ENCODE measurements at places on chromosomes 16 and 17.

GRCh38 chr17:10058921-10059683 is 139.3 kb downstream of the GAS7 start:
- no peak for DNase-seq

DNA sequence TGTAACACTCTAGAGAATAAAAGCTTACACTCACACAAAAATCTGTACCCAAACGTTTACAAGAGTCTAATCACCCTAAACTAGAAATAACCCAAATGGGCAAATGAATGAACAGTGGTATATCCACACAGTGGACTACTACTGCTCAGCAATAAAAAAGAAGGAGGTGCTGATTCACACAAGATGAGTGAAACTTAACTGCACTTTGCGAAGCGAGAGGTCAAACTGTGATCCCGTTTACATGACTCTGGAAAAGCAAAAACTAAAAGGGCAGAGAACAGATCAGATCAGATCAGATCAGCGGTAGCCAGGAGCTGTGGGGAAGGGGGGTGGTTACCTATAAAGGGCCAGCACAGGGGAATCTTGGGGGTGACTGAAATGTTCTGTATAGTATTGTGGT is 113.4 kb downstream of the TRIM37 start:
- no peak for DNase-seq

DNA sequence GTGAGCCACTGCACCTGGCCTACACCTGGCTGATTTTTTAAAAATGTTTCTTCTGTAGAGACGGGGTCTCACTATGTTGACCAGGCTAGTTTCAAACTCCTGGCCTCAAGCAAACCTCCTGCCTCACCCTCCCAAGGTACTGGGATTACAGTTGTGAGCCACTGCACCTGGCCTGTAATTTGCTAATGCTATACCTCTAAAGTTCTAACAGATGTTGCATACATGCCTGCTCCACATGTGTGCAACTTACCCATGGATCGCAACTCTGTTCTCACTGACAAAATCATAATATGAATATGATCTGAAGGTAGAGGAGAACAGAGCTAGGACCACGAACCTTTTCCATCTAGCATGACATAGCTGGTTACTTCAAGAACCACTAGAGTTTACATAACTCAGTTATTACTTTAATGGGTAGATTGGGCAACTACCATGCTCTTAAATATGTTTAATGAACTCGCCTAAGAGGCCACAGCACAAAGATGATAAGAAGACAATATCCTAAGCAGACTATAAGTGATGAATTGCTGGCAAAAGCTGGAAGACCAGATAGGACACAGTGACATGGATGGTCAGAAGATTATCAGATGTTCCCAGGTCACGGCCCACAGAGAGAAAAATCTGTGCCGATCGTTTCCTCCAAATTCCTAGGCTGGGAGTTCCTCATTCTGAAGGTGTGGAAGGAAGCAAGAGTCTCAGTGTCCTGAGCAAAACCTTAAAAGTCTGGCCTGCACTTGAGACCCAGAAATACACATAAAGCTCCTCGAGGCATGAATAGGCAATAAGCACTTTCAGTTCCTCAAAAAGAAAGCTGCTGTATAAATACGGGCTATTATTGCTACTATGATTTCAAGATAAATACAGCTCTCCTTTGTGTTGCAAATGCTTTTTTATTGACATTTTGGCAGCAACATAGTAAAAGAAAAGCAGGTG is 53.6 kb upstream of the ICAM2 start:
- DNase-seq = peak; percentile 10

GRCh38 chr17:12964162-12964561 is 53.7 kb downstream of the ELAC2 start:
- DNase-seq = no peak

- no peak for DNase-seq
Measured at GRCh38 chr16:86200722-86201121, 301.8 kb downstream of the IRF8 start.

- DNase-seq = no peak
Measured at GRCh38 chr16:69118994-69119393, 13.4 kb downstream of the CHTF8 start.

DNA sequence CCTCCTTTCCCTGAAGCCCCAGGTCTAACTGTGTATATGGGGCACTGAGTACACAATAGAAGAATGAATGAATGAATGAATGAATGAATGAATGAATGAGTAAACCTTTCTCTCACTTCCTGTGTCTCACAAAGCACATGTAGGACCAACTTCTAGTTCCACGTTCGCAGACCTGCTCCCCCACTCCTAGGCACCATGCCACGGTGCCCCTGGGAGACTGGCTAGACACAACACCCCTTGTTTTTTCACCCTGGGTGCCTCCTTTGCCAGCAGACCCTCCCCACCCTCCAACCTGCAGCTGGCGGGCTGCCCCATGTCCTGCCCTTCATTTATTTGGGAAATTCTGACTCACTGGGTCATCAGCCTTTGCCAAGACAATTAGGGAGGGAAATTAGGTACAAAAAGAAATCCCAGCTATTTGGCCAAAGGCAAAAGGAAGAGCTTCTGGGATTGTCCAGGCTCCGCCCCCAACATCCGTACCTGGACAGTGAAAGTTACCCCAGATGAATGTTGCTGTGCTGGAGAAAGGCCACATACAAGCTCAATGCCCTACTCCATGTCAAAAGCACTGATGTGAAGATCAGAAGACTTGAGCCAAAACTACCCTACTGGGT is 7.7 kb downstream of the CES1 start:
- DNase-seq = no peak

GRCh38 chr17:11719856-11720255 is 121.6 kb downstream of the DNAH9 start:
- no peak for DNase-seq

- no peak for DNase-seq
Measured at GRCh38 chr17:60508384-60508980, 17.6 kb downstream of the APPBP2 start.

DNA sequence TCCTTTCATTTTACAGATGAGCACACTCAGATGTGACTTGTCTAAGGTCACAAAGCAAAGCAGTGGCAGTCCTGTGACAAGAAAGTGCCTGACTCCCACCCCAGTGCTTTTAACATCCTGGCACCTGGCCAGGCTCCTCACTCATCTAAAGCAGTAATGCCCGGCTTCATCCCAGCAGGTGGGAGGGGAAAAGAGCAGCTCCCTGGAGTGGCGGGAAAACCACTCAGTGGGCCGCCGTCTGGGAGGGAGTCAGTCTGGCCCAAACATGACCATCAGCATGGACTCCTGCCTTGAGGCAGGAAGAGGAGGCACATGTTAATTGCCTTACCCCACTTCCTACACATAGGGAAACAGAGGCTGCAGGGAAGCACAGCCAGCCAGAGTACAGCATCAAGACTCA is 2.6 kb downstream of the PCGF2 start:
- DNase-seq = peak; percentile 58

DNA sequence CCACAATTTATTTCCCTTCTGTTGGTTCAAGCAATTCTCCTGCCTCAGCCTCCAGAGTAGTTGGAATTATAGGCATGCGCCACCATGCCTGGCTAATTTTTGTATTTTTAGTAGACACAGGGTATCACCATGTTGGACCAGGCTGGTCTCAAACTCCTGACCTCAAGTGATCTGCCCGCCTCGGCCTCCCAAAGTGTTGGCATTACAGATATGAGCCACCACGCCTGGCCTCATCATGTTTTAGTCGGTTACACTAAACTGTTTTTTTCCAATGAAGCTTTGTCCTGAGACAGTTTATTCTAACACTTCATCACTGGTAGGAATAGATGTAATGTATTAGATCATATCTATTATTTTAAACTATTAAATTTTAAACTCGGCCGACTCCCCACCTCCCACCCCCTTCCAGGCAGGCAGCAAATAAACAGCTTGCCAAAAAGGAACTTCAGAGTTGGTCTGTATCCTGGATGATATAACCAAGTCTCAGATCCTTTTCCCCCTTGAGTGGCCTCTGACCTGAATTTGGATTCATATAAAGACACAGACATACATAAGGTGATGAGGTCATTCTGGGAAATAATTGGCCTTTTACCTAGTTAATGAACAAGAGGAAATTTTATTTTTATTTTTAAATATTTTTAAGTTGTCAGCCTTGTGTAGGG is 18.4 kb upstream of the CORO6 start:
- no peak for DNase-seq

- DNase-seq = no peak
Measured at GRCh38 chr17:65334406-65334805, 197.2 kb downstream of the RGS9 start.

GRCh38 chr17:81518785-81519283 is 6.2 kb upstream of the ACTG1 start:
- DNase-seq = peak; percentile 93

DNA sequence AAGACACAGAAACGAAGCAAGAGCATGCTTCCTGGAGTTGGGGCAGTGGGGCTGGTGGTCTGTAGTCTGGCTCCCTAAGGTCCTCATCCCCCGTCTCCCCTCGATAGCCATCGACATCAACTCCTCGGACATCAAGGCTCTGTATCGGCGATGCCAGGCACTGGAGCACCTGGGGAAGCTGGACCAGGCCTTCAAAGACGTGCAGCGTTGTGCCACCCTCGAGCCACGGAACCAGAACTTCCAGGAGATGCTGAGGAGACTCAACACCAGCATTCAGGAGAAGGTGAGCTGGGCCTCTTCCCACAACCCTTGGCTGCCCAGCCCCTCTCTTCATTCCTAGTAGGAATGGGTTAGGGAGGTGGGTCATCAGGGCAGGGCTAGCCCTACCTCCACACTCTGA is 2.3 kb downstream of the UNC45B start:
- no peak for DNase-seq

DNA sequence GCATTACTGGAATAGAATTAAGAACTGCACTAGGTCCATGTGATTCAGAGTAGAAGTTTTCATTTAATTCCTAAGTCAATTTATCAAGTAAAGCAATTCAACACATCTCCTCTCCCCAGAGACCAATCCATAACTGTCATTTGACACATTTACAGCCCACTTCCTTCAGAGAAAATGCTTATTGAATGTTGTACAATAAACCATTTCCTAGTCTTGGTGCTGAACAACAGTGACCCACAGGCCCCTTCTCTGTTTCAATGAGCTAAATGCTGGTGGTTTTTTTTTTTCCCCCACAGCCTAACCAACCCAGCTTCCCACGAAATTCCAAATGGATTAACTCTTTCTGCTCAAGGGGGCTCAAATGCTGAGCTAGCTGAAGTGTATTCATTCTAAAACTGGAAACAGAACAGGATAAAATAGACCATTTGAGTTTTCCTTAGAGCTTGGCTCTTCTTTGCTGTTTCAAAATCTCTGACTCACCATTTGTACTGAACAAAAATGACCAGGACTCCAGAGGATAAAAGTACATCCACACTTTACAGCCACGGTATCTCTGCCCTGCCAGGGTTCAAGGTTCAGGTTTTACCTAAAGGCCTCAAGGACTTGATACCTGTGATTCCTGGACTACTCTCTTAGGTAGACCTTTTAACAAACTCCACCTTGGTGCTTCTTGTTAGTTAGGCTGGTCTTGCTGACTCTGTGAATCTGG is 62.3 kb downstream of the TMEM100 start:
- no peak for DNase-seq

DNA sequence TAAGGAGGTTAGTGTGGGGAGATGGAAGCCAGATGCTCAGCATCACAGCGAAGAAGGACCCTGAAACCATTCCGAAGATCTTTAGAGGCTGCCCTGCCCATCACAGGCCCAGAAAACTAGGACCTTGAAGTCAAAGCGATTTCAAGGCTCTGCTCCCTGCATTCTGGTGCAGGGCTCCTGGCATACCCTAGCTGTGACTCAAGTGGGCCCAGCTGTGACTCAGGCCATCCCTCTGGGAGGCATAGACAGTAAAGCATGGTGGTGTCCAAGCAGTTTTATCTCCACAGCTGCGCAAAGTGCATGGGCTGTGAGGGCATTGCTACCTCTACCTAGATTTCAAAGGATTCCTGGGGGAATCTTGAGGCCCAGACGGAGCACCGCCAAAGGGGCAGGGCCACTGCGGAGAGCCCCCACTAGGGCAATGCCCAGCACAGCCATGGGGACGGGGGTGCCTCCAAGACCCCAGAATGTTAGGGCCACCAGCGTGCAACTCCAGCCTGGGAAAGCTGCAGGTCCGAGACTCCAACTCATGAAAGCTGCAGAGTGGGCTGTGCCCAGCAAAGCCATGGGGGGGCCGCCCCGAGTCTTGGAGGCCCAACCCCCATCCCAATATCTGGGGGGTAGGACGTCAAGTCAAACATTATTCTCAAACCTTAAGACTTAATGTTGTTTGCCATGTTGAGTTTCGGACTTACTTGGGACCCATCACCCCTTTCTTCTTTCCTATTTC is 11.7 kb upstream of the ZNF594 start:
- DNase-seq = no peak

DNA sequence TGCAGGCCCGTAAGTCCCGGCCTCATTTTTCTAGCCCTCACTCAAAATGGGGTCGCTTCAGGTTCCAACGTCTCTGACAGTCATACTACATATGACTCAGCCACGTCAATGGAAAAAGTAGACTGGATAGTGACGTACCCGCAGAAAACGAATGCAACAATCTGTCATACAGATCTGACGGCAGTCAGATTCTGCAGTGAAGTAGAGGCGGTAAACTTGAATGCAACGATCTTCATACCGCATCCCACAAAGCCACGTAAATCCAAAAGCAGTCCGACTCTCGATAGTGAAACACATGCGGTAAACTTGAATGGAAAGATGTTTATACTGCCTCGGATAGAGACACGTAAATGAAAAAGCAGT is 38.4 kb upstream of the ARL4D start:
- peak; percentile 88 for DNase-seq

- no peak for DNase-seq
Measured at GRCh38 chr16:65497571-65497970, 375.7 kb upstream of the CDH11 start.

GRCh38 chr17:65749479-65749878 is 188.0 kb upstream of the AXIN2 start:
- no peak for DNase-seq

- DNase-seq = no peak
Measured at GRCh38 chr17:14113137-14113536, 43.8 kb downstream of the COX10 start.

GRCh38 chr16:55264949-55265348 is 59.1 kb upstream of the IRX6 start:
- peak; percentile 17 for DNase-seq

GRCh38 chr17:42146911-42147607 is 7.7 kb downstream of the RAB5C start:
- no peak for DNase-seq

DNA sequence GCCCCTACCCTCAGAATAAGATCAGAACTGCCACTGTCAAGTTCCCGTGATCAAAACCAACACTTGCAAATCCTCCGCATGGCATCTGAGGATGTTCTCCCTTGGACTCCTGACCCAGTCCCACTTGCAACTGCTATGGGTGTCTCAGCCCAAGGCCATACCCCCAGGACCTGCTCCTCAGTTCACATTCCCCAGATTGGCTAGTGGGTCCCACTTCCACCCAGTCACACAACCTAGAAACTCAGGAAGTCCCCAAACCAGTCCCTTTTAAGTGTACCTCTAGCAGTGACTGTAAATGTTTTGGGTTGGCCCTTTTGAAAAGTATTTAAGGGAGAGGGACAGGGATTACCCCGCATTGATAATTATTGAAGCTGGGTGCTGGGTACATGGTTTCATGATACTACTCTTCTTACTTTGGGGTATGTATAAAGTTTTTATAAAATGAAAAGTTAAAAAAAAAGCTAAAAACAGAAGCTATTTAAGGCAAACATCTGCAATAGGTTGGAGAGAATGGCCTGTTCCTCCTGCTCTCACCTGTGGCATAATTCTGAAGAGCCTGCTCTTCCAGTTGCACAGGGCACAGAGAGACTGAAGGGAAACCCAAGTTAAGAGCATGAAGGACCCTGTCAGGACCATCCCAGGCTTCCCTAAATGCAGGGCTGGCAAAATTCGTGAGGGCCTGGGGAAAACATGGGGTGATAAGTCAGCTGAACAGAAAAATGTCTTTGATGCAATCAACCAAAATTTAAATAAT is 42.5 kb downstream of the ERN1 start:
- no peak for DNase-seq
